ENCODE measurements at places on chromosomes 4 and X.

GRCh38 chr4:100738196-100739165 is 220.7 kb upstream of the EMCN start:
- no peak for DNase-seq

GRCh38 chrX:22053481-22053880 is 21.4 kb downstream of the PHEX start:
- no peak for DNase-seq

- DNase-seq: no peak
Measured at GRCh38 chr4:24102621-24103020, 212.8 kb upstream of the PPARGC1A start.

GRCh38 chr4:88756149-88756548 is 58.5 kb upstream of the NAP1L5 start:
- DNase-seq: no peak

DNA sequence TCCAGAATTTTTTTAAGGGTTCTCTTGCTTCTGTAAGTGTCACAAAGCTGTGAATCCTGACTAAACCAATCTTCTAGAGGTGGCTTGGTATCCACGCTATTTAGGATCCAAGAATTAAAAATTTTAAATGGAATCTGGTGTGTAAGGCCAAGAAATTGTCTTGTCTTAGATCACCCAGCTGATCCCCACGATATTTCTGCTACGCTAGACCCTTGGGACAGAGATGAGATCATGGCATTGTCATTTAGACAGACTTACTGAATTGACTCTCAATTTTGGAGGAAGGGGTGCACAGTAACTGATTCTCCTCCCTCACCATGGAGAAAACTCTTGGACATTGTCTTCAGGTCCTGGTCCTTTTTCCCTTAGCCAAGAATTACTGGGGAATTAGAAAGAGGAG is 5.7 kb downstream of the GPRIN3 start:
- DNase-seq: no peak

DNA sequence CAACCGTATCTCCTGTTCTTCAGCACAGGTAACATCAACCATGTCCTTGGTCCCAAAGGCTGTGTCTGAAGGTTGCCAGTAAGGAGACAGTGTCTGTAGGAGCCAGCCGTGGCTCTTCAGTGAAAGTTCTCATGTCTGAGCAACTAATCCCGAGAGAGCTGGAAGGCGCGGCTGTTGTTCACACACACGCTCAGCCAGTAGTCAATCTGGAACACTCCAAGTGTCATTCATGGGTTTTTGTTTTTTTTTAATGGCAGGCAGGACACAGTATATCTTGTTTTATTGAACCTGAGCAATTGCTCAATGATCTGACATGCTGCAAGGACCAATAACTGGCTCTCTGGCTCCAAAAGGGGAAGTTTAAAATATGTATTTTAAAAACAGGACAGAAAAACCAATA is 48.4 kb upstream of the MAP3K15 start:
- no peak for DNase-seq

DNA sequence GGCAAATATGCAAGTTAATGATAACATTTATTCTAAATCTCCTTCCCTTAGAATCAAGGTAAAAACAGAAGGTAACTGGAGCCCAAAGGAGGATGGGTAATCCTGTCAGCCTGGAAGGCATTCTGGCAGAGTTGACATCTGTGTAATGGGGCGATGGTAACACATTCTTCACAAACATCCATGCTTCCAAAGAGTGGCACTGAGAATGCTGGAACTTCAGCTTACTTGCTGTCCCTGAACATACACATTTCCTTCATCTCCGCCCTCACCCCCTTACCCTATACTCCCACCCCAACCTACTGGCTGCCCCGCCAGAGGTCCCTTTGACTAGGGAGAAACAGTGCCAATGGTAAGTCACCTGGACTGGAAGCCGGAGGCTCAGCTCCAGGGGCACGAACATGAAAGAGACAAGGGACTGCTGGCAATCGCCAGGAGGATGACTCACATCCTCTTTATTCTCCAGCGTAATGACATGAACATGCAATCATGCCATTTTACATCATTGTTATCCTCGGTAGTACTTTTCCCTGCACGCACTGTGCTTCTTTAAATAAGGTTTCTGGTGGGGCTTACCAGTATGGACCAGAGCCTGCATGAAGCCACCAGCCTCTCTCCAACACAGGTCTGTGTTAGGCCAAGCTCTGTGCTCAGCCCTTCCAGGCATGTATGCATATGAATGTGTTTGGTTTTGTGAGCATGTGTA is 694.2 kb upstream of the TENM3 start:
- no peak for DNase-seq

DNA sequence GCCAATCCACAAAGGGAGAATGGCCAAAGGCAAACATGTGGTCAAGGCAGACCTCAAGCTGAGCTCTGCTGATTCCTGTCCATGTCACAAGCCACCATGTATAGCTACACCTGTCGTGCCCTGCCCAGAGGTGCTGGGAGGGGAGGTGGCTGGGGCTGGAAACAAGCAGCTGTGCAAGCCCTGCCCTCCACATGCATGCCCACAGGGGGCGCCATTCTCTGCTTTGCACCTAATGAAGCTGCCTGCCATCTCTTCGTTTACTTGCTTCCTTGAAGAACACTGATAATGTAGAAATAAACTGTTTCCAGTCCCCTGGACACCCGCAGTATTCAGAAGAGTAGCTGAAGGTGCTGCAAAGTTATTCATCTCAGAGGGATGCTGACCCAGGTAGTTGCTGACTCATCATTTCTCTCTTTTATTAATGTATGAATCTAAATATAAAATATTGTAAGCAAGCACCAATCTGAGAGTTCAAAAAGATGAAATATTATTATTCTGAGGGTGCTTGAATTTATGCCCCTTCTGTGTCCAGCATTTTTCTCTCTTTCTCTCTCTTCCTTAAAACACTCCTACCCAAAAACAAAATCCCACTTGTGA is 278.6 kb downstream of the ADGRA3 start:
- DNase-seq: no peak

GRCh38 chr4:143381189-143382118 is 44.8 kb downstream of the GAB1 start:
- peak; percentile 87 for DNase-seq

- DNase-seq: no peak
Measured at GRCh38 chr4:80710748-80711451, 319.6 kb upstream of the BMP3 start.

- no peak for DNase-seq
Measured at GRCh38 chr4:22427675-22428074, 88.2 kb downstream of the ADGRA3 start.

DNA sequence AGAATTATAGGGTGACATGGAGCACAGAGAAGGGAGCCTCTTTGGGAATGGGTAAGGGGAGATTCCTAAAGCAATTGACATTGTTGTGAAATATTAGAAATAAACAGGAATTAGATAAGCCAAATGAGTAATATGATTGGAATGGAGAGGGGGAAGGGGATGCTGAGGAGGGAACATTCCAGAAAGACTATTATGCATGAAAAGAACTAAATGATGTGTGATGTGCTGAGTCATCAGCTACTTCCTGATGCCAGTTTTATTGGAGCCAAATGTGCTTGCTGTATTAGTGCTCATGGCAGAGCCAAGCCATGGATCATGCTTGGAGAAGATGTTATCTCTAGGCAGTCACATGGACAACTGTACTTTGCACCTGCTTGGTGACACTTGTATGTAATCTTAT is 189.0 kb upstream of the HCCS start:
- DNase-seq: no peak

- no peak for DNase-seq
Measured at GRCh38 chrX:110304884-110305283, 13.0 kb downstream of the AMMECR1 start.

DNA sequence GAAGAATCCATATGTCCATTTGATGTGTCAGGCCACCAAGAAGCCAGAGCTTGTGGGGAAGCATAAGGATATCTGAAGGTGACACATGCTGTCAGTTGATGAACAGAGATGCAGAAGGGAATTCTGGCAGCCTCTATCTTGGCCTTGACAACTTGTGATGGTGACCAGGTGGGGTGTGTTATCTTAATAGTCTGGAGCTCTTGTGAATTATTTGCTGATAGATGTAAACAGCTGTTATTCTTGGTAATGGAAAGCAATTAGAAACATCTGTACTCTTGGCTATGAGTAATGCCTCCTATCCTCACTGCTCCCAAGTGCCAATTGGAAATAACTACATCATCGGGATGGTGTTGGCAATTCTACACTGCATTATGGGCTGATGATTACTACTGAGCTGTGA is 51.9 kb downstream of the NAA11 start:
- DNase-seq: peak; percentile 50

DNA sequence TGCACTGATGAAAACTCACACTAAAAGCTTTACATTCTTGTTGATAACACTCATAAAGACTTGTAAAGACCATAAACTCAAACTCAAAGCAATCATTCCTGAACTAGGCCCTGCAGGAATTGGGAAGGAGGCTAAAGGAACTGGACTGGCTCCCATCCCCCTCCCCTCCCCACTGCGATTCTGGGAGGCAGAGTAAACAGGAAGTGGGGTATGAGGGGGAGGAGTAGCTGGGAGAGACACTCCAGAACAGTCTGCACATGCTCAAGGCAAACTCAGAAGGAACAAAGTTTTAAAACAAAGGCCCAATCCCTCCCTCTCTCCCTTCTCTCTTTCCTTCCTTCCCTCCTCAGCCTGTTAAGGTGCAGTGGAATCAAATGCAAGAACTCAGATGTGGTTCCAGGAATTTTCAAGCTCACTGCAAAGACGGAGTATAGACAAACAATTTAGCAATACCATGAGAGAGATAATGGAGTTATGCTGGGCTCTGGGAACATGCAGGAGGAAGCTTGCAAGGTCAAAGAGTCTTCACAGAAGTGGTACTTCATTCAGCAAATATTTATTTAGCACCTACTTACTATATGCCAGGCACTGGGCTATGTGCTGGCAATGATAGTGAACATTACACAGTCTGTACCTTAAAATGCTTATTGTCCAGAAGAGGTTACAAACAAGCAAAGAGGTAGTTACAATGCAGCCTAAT is 15.9 kb downstream of the MID1IP1 start:
- DNase-seq: no peak

- no peak for DNase-seq
Measured at GRCh38 chr4:185573651-185574199, 38.4 kb upstream of the PDLIM3 start.

DNA sequence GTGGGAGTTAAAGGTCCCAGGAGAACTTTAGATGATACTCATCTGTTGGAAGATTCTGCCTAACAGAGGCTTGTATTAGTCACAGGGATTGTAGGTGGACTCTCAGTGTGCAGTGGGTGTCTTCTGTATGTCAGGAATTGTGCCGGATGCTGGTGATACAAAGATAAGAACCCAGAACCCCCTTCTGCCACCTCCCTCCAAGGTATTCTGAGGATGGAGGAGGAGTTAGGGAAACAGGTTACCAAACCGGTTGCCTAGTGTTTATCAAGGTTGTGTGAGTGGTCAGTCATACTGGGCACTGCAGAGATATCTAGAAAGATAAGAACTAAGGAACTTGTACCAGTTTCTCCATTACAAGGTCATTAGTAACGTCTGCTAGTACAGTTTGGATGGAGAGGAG is 61.6 kb downstream of the PTTG2 start:
- DNase-seq: no peak
